ENCODE measurements at places on chromosomes 2 and 18. TPM values are rescaled to one million over a fixed set of nuclear protein-coding genes. Genes with fewer than 3 reads are reported as not detected.
A peak's percentile ranks its signal among the peaks of the same experiment; 100 is the strongest.

DNA sequence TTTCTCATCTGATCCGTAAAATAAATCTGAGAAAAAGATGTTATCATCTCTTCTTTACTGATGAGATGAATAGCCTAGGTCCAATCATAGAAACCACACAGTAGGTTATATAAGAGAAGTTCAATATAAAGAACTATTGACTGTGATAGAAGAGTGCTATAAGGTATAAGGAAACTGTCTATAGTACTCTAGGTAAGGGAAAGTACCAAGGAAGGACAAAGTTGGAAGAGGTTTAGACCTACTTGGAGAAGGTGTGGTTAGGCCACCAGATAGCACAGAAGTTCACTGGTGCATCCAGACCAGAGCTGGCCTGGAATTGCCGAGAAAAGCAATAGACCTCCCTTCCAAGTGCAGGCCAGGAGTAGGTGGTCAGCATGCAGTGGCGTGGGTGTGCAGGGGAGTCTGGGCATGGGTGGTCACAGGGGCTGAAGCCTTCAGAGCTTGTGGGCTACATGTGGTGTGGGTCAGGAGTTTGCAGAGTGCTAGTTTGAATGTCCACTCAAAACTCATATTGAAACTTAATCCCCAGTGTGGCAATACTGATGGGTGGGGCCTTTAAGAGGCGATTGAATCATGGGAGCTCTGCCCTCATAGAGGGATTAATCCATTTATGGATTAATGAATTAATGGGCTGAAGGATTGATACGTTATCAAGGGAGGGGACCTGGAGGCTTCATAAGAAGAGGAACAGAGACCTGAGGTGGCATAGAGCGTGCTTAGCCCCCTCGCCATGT lies 86.3 kb downstream of the ALPK2 start:
- no peak for DNase-seq
- H3K36me3 ChIP-seq, result peaks cover 10% of the 10 kb centered on the region
- no peak overlapping the region for H3K4me3 ChIP-seq
- H3K27me3 ChIP-seq, result no peaks in the 10 kb centered on the region

DNA sequence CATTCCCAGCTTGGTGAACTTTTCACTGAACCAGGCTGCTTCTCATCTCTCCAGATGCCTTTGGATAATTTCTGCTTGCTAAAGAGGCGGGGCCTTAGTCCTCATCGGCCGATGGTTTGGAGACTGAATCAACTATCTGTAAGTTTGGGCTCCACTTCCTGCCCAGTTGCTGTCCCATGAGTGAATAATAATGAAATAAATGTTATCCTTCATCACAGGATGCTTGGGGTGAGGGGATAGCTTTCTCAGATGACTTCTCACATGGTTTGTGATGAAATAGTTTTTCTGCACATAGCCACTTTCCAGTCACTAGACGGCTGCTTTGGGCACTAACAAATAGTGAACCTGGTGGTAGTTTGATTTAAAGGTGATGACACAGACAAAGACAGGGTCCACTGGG lies 376.6 kb upstream of the TRIB2 start:
- peaks cover 19% of the 10 kb centered on the region for H3K4me1 ChIP-seq
- H3K36me3 ChIP-seq, result no peaks in the 10 kb centered on the region
- H3K27ac ChIP-seq, result no peak overlapping the region
- H3K27me3 ChIP-seq, result no peaks in the 10 kb centered on the region
- DNase-seq, result no peak

DNA sequence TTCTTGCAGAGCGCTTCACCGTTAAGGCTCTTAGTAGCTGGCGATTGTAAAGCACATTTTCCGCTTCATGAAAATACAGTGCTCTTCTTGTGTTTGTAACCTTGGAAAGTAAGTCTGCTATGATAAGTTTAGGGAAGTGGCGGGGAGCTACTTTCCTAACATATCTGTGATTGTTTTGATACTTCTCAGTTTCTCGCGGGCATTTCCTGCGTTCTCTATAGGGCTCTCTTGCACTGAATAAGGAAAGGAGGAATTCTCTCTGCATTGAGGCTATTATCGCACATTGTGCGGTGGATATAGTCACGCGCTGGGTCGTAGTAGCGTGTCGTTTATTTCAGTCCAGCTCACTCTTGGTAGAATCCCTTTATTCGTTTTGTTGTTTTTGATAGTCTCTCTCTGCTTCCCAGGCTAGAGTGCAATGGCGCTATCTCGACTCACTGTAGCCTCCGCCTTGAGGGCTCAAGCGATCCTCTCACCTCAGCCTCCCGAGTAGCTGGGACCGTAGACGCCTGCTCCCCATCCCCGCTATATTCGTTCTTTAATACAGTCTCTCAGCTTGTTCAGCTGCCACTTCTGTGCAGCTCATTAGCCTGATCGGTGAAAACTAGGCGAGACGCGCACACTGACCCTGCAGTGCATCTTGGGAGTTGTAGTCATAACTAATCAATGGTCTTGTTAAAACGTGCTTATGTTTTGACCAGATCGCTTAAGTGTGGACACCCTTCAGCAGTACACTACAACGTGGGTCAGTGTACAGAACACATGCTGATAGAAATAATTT lies 1.0 kb upstream of the PPP4R3B start:
- peaks cover 28% of the 10 kb centered on the region for H3K4me1 ChIP-seq
- H3K27ac ChIP-seq, result no peak overlapping the region
- DNase-seq, result no peak

GRCh38 chr2:31515586-31515985 lies 65.2 kb downstream of the SRD5A2 start:
- no peaks in the 10 kb centered on the region for H3K36me3 ChIP-seq
- no peak overlapping the region for H3K4me3 ChIP-seq
- no peak for DNase-seq

DNA sequence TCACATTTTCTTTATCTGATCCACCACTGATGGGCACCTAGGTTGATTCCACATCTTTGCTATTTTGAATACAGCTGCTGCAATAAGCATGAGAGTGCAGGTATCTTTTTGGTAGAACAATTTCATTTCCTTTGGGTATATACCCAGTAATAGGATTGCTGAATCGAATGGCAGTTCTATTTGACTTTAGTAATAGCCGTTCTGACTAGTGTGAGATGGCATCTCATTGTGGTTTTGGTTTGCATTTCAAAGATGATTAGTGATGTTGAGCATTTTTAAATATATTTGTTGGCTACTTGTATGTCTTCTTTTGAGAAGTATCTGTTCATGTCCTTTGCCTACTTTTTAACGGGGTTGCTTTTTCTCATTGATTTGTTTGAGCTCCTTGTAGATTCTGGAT lies 72.3 kb downstream of the CCDC138 start:
- H3K27ac ChIP-seq, result no peak overlapping the region
- no peak overlapping the region for H3K4me3 ChIP-seq

DNA sequence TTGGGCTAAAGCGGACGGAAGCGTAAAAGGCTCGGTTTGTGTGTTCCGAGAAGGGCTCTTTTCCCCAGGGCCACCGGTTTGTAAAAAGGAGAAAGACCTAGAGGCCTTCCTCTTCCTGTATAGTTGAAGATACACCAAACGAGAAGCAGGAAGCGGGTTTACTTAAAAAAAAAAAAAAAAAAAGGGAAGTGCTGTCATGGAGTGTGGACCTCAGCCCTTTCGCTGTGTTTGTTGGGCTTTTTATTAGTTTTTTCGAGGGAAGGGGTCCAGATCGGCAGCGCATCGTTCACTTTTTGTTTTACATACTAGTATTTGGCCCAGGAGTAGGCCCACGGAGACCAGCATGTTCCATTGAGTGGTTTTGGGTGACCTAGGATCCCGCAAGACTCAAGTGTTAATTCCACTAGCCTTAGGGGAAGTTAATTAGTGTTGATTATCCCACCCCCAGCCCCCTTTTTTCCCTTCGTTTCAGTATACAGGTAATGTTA lies 676 bp downstream of the ACTR2 start:
- H3K4me3 ChIP-seq, result peak overlapping the region; percentile 93
- H3K27me3 ChIP-seq, result no peaks in the 10 kb centered on the region
- DNase-seq, result no peak

DNA sequence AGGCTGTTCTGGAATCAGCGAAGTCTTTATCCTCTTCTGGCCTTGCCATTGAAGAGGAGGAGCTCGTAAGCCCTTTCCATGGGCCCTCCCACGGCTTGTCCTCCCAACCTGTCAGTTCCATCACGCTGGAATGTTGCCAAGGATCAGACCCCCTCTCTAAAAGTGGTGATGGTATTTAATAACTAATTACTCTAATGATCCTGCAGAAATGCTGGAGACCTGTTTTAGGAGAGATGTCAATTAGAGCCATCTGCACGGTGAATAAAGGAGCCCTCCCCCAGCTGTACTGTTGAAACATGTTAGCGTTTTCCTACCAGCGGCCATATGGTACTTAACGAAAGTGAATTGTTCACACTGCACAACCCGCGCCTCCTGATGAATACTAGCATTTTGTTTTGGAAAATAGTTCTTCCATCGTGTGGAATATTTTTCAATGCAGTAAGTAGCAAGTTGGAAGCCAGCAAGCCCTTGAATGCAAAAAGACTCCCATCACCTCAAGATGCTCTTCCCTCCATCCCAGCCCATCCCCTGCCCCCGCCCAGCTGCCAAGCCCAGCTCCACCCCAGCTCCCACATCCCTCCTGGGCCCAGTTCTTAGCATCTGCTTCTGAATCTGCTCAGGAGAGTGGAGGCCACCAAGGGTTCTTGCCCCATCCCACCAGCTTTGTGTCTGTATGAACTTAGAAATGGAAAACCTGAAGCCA lies 145.4 kb downstream of the KLHL29 start:
- H3K4me1 ChIP-seq, result no peaks in the 10 kb centered on the region
- no peak overlapping the region for H3K27ac ChIP-seq
- no peak for DNase-seq
- H3K4me3 ChIP-seq, result no peak overlapping the region
- no peaks in the 10 kb centered on the region for H3K36me3 ChIP-seq
- peaks cover 3% of the 10 kb centered on the region for H3K27me3 ChIP-seq

DNA sequence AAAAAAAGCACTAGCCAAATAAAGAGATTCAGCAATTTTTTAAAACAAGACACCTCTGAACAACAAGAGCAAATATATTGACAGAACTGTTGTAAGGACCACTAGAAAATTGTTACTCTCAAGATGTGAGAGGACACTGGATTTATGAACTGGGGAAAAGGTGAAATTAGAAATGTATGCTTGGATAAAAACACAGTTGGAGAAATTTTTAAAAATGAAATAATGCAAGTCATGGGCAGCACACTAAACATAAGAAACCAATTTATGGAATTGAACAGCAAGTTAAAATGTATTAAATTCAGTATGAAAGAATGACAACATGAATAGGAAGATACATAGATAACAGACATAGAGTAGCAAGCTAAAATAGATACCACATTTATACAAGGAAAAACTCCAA lies 377.4 kb downstream of the LRRTM4 start:
- H3K4me3 ChIP-seq, result no peak overlapping the region
- H3K4me1 ChIP-seq, result no peaks in the 10 kb centered on the region
- no peak for DNase-seq
- H3K27me3 ChIP-seq, result no peaks in the 10 kb centered on the region

- DNase-seq, result no peak
- H3K4me3 ChIP-seq, result no peak overlapping the region
- peaks cover 5% of the 10 kb centered on the region for H3K36me3 ChIP-seq
- H3K27ac ChIP-seq, result peak overlapping the region; percentile 87
- no peaks in the 10 kb centered on the region for H3K27me3 ChIP-seq
- H3K4me1 ChIP-seq, result peaks cover 53% of the 10 kb centered on the region
Observed at GRCh38 chr2:215693193-215693998, 257.5 kb upstream of the FN1 start.

GRCh38 chr2:230957756-230958391 lies 32.8 kb upstream of the GPR55 start:
- DNase-seq, result no peak
- no peaks in the 10 kb centered on the region for H3K27me3 ChIP-seq
- no peak overlapping the region for H3K27ac ChIP-seq
- H3K4me3 ChIP-seq, result peak overlapping the region; percentile 71
- H3K36me3 ChIP-seq, result no peaks in the 10 kb centered on the region

- H3K36me3 ChIP-seq, result no peaks in the 10 kb centered on the region
- H3K4me3 ChIP-seq, result no peak overlapping the region
- H3K4me1 ChIP-seq, result no peaks in the 10 kb centered on the region
- H3K27me3 ChIP-seq, result peaks cover 10% of the 10 kb centered on the region
Observed at GRCh38 chr2:184793176-184793575, 194.8 kb downstream of the ZNF804A start.

DNA sequence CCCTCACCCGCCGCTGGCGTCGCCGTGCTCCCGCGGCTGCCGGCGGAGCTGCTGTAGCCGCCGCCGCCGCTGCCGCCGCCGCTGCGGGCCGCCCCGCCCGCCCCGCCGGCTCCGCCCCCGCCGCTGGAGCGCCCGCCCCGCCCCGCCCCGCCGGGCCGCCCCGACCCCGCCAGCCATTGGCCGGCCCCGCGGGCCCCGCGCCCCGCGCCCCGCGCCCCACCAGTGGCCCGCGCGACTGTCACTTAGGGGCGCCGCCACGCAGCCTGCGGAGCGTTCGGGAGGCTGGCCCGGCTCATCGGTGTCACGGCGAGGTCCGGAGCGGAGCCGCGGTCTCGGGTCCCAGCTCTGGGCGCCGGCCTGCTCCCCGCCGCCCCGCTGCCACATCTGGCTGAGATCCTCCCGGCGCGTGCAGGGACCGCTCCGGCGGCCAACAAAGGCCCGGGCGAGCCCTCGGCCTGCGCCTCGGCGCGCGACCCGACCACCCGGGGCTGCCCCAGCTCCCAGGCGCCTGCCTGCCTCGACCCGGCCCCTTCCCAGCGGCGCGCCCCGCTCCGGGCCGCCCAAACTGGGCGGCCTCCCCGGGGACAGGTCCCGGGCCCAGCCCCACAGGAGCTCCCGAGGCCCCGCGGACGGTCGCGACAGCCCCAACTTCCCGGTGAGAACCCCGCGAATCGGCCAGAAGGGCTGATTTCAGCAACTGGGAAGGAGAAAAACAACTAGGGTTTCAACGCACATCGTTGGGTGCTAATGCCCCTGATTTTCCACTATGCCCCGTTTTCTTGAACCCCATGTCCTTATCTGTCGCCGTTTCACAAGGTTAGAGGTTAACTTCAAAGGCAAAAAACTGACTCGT lies at the start of gene MGAT4A:
Gene MGAT4A, minus strand, starts transcription at position 92 of the 853 bp plus-strand sequence. CDS start 4,800 bp downstream, outside the sequence.
- H3K4me3 ChIP-seq, result peak within 1 kb of the TSS; percentile 68
- DNase-seq, result no peak
- no peaks in the 10 kb centered on the region for H3K36me3 ChIP-seq
- peaks cover 38% of the 10 kb centered on the region for H3K27me3 ChIP-seq

GRCh38 chr18:10077986-10078385 lies 164.2 kb downstream of the VAPA start:
- H3K27me3 ChIP-seq, result peaks cover 2% of the 10 kb centered on the region
- no peak for DNase-seq
- no peaks in the 10 kb centered on the region for H3K4me1 ChIP-seq
- no peak overlapping the region for H3K4me3 ChIP-seq

DNA sequence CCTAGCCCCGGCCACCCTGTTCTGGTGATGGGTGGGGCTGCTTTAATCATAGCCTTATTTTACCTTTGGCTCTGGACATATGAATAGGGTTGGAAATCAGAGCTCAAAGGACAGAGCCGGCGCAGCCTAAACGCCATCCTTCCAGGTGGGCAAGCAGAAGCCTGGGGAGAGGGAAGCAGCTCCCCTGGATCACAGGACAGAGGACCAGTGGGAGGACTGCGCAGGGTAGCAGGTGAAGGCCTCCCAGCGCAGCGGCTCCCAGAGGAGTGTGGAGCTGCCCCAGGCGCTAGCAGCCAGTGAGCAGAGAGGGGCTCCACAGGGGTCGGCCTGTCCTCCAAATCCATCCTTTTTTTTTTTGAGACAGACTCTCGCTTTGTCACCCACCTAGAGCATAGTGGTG lies 16.4 kb upstream of the CYS1 start:
- no peak for DNase-seq
- H3K27me3 ChIP-seq, result no peaks in the 10 kb centered on the region
- no peak overlapping the region for H3K27ac ChIP-seq
- H3K4me3 ChIP-seq, result no peak overlapping the region
- no peaks in the 10 kb centered on the region for H3K36me3 ChIP-seq

ZNF532 gene
- 123 TPM for total RNA-seq

GKN1 gene
- 0.37 TPM for total RNA-seq

HNRNPA3 gene
- 98.0 TPM for total RNA-seq

CPO gene
- not detected for total RNA-seq

ARHGEF4 gene
- 6.3 TPM for total RNA-seq

MAP2 gene
- total RNA-seq, result 12.2 TPM

CPS1 gene
- total RNA-seq, result 15.2 TPM
